Hindlimb muscle (tissue), 1 donor: ENCODE measurements at places on chromosomes 6 and 20. TPM values are rescaled to one million over a fixed set of nuclear protein-coding genes. Genes with fewer than 3 reads are reported as not detected.
A peak's percentile ranks its signal among the peaks of the same experiment; 100 is the strongest.

The FAM209B gene
- polyA plus RNA-seq = not detected

The TMEM74B gene
- 4.9 TPM for polyA plus RNA-seq

The RSPH9 gene
- polyA plus RNA-seq = 0.79 TPM

The SNAP91 gene
- polyA plus RNA-seq = 1.3 TPM

The CD109 gene
- 12.3 TPM for polyA plus RNA-seq

The TREM1 gene
- 0.46 TPM for polyA plus RNA-seq

The C6orf89 gene
- polyA plus RNA-seq = 30.9 TPM

DNA sequence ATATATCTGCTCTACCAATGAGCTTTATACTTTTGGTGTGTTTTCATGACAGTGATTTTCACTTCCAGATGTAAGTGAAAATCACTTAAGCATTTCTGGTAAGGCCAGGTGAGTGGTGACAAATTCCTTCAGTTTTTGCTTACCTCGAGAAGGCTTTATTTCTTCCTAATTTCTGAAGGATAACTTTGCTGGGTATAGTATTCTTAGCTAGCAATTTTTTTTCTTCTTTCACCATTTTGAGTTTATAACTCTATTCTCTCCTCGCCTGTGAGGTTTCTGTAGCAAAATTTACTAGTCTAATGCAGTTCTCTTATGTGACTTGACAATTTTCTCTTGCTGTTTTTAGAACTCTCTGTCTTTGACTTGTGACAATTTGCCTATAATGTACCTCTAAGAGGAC, 7.1 kb downstream of the FHL5 start:
- no peak for DNase-seq

- peak; percentile 41 for DNase-seq
These were observed 309.8 kb downstream of the CDC5L start for GRCh38 chr6:44697327-44697726.

GRCh38 chr6:44099192-44099591, 28.1 kb downstream of the MRPL14 start:
- no peak for DNase-seq

DNA sequence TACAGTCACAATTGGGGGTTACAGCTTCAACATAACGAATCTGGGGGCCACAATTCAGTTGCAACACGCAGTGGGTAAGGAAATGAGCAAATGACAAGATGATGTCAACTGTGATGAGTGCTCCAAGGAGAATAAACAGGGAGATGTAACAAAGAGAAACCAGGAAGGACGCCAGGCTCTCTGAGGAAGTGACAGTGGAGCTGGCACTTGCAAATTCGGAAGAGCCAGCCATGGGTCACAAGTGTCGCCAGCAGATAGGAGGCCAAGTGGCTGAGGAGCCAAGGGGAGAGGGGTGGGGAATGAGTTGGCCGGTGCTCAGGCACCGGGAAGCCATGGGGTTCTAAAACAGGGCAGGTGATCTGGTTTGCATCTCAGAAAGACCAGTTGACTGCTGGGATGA, 136.4 kb downstream of the EYA2 start:
- no peak for DNase-seq

DNA sequence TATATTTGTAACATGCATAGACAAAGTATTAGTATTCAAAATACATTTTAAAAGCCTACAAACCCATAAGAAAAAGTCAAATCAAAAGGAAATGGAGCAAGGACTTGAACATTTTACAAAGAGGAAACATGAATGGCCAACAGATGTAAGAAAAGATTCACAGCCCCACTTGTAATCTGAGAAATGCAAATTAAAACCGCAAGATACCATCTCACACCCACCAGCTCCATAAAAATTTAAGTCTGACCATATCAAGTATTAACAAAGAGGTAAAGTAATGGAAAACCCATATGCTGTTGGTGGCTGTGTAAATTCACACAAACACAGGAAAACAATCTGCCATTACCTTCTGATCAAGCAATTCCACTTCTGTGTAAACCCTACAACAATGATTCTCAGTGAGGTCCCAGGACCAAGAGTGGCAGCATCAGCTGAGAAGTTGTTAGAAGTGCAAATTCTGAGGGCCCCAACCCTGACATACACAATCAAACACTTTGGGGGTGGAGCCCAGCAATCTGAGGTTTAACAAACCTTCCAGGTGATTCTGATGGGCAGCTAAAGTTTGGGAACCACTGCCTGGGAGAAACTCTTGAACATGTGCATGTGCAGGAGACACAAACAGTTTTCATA, 30.9 kb downstream of the BCL2L1 start:
- DNase-seq = no peak

GRCh38 chr6:14036911-14037310, 80.7 kb upstream of the CD83 start:
- DNase-seq = no peak

GRCh38 chr6:20260360-20260759, 48.1 kb upstream of the MBOAT1 start:
- no peak for DNase-seq

DNA sequence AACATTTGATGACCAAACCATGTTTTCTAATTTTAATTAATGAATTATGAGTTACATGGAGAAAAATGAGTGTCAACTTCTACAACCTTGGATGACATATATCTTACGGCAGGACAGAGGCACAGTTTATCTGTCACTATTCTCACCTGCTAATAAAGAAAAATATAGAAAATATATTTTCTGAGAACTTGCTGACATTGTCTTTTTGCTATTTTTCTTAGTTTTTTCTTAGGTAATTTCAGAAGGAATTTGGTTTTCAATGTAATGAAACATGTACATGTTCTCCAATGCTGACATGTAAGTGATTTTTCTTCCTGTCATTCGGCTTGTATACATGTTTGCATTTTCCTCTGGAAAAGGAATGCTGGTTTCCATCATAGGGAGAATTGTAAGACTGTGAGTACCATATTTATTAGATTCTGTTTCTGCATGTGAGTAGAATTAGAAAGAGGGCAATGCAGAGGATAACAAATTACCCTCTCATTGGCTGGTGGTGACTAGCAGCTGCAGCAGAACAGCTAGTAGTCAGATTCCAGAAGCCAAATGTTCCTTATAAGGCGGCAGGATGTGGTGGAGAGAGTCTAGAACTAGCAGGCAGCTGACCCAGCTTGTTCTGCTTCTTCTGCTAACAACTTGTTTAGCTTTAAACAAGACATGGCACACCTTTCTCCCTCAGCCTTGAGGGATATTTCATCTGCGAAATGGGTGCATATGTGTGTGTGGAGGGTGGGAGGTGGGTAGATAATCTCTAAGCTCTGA, 132.8 kb upstream of the SPACA1 start:
- no peak for DNase-seq

GRCh38 chr6:4615891-4616290, 160.3 kb upstream of the CDYL start:
- DNase-seq = peak; percentile 45

GRCh38 chr20:14235355-14235754, 102.1 kb downstream of the FLRT3 start:
- DNase-seq = no peak

- peak; percentile 66 for DNase-seq
These were observed 20.1 kb downstream of the ZC2HC1B start for GRCh38 chr6:143884216-143884900.

- no peak for DNase-seq
These were observed 73.1 kb downstream of the HIVEP2 start for GRCh38 chr6:142871910-142872331.

GRCh38 chr6:10237298-10238038, 177.4 kb downstream of the TFAP2A start:
- DNase-seq = no peak

- DNase-seq = no peak
These were observed 55.5 kb downstream of the JARID2 start for GRCh38 chr6:15301179-15302006.
